ENCODE measurements at places on chromosomes 7 and 10.

DNA sequence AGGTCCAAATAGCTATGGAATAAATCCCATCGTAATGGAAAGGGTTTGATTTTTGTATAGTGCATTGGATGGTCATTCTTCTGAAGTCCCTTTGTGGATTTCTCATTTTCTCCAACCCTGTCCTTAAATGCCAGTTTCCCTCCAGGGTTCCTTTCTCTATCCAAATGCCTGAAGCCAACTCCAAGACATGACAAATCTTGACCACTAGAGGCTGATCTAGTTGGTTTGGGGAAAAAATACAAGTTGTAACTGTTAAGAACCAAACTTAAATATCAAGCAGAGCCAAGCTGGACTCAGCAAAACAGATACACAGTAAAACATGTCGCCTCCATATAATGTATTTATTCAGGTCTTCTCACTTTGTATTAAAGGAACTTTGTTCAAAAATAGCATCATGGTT lies 28.7 kb downstream of the FRMD4A start:
- no peak for DNase-seq

DNA sequence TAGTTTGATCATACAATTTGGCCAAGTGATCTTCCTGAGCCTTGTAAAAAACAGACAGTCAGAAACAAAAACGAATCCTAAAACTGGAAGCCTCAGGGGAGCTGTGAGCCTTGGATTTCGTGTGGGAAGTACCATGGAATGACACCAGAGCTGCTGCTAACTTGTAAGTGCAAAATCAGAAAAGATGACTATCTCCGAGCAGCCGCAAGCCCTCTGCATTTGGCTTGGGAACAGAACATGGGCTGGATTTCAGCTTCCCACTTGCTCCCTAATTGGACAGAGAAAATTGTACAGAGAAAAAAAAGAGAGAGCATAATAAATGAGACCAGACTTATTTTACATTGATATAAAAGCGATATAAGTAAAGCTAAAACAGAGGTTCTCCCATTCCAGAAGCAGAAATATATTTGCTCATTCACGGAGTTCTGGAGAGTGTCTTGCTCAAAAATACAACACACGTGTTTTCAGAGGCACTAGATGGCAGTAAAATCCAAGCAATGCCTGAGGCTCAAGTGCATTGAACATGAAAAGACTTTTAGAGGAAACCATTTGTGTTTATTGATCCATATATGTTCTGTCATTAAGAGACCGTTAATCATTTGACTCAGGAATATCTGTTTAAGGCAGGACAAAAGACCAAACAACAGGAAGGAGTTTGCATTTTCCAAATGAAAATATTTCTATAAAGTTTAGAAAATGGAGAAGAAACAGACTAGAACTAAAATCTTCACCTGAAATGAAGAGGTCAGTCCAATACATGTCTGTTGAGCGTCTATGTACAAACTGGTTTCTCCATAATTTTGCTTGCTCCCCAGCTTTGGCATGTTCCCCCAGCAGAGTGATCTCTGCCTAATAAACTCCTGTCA lies 78.3 kb upstream of the SLC26A5 start:
- DNase-seq, result no peak

- DNase-seq, result no peak
These were observed 40.1 kb downstream of the POLR3A start for GRCh38 chr10:77989081-77989724.

DNA sequence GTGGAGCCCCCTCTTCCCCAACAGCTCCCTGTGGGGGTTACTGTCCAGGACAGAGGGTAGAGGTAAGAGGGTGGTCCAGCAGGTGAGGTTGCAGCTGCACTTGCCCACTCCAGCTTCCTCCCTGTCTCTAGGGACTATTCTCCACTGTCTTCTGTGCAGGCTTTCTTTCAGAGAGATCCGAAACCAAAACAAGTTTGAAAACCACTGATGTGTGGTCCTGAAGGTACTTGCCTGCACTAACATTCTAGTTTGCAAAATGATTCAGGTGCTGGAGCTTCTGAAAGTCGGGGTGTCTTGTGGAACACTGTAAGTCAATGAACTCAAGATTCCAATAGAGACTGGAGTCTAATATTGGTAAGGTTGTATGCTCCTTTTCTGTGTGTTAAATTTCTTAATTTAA lies 63.1 kb downstream of the BLNK start:
- no peak for DNase-seq

DNA sequence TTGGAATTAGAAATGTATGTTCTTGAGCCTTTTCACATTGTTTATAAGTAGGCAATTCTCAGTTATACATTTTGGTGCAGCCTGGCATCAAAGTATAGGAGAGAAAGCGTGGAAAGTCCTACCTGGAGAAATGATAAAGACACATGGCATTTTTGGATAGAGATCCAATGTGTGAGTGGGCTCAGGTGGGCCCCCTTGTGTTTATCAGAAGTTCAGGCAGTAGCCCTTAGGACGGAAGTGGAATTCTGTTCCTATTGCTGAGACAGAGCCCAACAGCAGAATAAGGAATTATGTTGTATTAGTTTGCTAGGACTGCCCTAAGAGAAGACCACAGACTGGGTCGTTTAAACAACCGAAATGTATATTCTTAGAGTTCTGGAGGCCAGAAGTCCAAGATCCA lies 85.2 kb upstream of the AMPH start:
- no peak for DNase-seq

GRCh38 chr7:2196381-2197378 lies 36.1 kb downstream of the MAD1L1 start:
- no peak for DNase-seq

GRCh38 chr10:31051703-31052102 lies 20.0 kb upstream of the ZNF438 start:
- DNase-seq, result no peak

- no peak for DNase-seq
These were observed 25.5 kb downstream of the RBM17 start for GRCh38 chr10:6114299-6114698.

DNA sequence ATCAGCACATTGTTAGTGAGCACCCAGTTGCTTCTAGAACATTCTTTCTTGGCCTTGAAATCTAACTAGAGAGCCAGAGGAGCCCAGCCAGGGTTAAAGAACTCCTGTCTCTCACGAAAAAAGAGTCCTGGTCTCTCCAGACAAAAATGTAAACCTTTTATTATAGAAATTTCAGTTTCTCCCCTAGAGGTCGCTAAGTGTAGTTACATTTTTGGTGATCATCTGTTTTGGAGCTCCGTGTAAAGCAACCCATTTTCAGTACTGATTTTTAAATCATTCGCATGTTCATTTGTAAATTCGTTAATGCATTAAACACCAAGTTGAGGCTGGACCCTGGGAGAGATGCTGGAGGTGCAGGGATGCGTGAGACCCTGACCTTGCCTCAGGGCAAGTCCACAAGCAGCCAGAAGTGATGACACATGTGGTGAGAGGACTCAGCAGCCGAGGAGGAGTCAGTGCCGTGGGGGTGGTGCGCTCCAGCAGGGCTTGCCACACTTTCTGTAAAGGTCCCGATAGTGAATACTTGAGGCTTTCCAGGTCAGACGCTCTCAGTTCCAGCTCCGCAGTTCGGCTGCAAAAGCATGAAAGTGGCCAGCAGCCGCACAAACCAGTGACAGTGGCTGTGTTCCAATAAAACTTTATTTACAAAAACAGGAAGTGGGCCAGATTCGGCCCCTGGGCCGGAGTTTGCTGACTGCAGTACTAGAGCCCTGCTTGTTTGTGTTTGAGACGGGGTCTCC lies 578.6 kb upstream of the FOXK1 start:
- DNase-seq, result no peak

GRCh38 chr10:19097151-19097550 lies 48.5 kb downstream of the MALRD1 start:
- no peak for DNase-seq

GRCh38 chr7:111561904-111562732 lies at the start of gene IMMP2L:
Gene IMMP2L (minus strand): TSS chr7:111562492.
- DNase-seq, result peak; percentile 77

DNA sequence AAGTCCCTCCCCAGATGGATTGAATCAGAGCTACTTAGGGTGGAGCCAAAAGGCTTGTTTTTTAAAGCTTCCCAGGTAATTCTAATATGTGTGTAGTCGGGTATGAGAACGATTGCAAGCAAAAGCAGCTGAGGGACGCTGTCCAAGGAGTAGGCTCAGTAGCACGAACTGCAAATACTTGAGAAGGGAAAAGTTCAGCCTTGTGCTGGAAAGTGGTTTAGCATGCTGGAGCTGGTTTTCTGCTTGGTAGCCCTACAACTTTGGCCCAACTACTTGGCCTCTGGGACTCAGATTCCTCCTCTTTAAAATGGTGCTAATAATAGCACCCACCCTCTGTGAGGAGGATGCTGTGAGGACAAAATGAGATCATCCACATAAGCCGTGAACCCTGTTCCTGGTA lies 76.2 kb downstream of the AHR start:
- DNase-seq, result no peak

- no peak for DNase-seq
These were observed 29.8 kb downstream of the GPRIN2 start for GRCh38 chr10:46526682-46527038.

- DNase-seq, result no peak
These were observed 96.3 kb downstream of the CDK14 start for GRCh38 chr7:90692396-90692795.

- DNase-seq, result no peak
These were observed 263.7 kb downstream of the IPMK start for GRCh38 chr10:58003945-58004344.

- no peak for DNase-seq
These were observed 28.2 kb downstream of the TSPAN15 start for GRCh38 chr10:69479240-69480067.

- DNase-seq, result no peak
These were observed 105.5 kb upstream of the FAM204A start for GRCh38 chr10:118447478-118448270.

DNA sequence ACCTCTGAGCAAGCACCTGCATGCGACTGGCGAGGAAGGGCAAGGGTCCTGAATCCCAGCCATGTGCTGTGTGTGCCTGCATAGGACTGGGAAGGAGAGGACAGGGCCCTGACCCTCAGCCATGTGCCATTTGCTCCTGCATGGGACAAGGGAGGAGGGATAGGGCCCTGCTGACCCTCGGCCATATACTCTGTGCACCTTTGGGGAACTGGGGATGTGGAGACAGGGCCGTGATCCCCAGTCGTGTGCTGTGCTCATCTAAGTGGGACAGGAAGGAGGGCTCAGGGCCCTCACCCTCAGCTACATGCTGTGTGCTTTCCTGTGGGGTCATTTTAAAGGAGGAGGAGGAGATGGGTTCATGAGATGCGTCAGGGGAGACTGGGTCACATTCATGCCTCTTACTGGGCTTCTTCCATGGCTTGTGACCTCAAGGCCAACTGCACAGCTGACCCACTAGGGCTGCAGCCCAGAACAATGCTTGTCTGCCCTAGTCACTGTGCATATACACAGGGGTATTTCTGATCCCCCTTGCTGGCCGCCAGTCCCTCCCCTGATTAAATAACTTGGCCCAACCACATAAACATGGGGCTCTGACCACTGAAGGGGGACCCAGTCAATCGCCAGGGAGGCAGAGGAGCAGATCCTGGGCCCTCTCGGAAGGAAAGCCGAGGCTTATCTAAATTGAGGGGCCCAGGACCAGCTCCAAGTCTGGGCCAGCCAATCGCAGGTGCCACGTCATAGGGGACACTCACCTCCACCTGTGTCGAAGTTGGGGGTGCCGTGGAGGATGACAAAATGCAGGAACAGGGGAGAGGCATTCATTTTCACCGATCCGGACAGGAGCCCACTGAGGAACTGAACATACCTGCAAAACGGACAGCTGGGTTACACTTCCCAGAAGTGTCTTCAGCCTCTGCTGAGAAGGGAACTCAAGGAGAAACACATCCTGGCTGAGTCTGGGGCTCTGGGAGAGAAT lies 167.3 kb downstream of the TNS3 start:
- no peak for DNase-seq

DNA sequence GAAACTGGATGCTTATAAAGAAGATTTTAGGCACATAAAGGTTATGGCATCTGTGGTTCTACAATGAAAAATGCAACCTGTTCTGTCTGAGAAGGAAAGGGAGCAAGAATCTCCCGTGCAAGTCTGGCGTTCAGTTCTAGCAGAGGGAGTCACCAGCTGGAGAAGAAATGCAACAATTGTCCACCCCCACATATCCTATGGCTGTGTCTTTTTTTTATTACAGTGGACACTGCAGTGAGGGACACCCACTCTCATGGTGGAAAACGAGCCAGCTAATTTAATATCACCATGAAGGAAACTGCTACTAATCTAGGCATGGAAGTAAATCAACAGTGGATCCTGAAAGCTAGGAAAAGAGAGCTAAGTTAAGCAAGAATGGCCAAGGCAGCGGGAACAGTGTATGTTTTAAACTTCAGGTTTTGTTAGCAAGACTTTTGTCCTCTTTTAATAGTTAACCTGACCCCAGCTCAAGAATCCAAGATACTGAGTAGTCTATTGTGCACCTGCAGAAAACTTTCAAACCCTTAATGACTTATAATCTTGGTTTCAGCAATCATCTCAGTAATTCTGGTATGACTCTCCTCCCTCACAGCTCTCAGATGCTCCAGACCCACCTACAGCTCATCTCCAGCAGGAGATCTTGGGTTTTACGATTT lies 149.3 kb downstream of the FGFR2 start:
- no peak for DNase-seq

All from T-helper 1 cell (primary cell).